ENCODE measurements at places on chromosomes 11 and 22. TPM values are rescaled to one million over a fixed set of nuclear protein-coding genes. Genes with fewer than 3 reads are reported as not detected.

CHST1 gene
- total RNA-seq, result 1.4 TPM

DLG2 gene
- total RNA-seq, result 3.5 TPM

TMEM45B gene
- not detected for total RNA-seq

IL17REL gene
- total RNA-seq, result not detected

OR51M1 gene
- total RNA-seq, result not detected

DEUP1 gene
- 0.65 TPM for total RNA-seq

C22orf31 gene
- total RNA-seq, result not detected

TYR gene
- not detected for total RNA-seq

POTEH gene
- total RNA-seq, result not detected

ADAMTS8 gene
- total RNA-seq, result not detected

LIF gene
- total RNA-seq, result 1.0 TPM

ZNF215 gene
- 3.9 TPM for total RNA-seq

IL18 gene
- total RNA-seq, result 0.39 TPM

All from articular chondrocyte of knee joint (primary cell).